ENCODE measurements at places on chromosomes 4 and X. TPM values are rescaled to one million over a fixed set of nuclear protein-coding genes. Genes with fewer than 3 reads are reported as not detected.

DNA sequence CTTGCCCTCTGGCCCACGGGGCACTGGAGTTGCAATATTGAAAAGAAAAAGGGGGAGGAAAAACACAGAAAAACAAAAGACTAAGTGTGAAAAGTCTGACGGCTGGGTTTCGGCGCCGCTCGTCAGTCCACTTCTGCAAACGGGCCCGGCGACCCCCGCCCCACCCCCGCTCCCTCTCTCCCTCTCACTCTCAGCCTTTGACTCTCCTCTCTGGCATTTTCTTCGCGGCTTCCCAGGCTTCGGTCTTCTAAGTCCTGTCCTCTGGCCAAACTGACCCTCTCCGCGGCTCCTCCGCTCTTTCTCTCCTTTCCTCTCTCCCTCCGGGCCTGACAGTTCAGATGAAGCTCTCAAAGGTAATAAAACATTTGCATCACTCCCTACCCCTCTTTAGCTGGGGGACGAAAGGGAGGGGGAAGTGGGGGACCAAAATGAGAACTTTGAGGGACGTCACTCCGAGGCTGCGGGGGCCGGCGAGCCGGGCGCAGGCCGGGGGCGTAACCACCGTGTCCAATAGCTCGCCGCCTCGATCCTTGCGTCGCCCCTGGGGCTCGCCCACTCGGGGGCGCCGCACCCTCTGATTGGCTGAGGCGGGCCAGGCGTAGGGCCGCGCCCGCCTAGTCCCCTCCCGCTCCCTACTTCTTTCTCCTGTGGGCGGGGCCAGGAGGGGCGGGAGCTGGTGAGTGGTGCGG is at the start of gene NKX6-1:
Gene NKX6-1, minus strand, starts transcription at position 358 of the 689 bp plus-strand sequence. CDS start 1,064 bp downstream, outside the sequence.
- DNase-seq = peak; percentile 70

DNA sequence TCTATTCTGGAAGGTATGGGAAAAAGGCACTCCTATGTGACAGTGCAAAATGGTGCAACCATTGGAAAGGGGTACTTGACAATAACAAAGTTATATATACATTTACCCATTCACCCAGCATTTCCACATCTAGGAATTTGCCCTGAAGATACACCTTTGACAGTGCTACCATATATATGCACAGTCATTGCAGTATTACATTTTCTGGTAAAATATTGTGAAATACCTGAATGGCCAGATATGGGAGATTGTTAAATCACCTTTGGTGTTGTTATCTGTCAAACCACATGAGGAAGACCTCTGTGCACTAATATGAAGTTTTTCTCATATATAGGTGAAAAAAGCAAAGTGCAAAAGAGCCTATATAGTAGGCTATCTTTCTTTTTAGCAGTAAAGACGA is 53.5 kb downstream of the SMAD1 start:
- no peak for DNase-seq

GRCh38 chr4:120443116-120443515 is 376.5 kb upstream of the MAD2L1 start:
- DNase-seq = no peak

GRCh38 chrX:1325515-1326116 is 11.0 kb upstream of the IL3RA start:
- DNase-seq = no peak

DNA sequence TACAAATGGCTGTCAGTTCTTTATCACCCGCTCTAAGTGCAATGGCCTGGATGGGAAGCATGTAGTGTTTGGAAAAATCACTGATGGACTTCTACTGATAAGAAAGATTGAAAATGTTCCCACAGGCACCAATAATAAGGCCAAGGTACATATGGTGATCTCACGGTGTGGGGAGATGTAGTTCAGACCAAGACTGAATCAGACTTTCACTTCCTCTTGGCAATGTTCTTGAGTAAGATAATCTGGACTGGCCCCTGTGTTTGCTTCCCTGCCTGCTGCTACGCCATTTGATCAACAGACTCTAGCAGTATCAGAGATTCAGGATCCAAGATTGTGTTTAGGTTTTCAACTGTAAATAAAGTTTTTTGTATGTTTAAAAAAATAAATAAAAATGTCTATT is 682.2 kb upstream of the AMOT start:
- no peak for DNase-seq

The ELMOD2 gene
- 35.2 TPM for total RNA-seq

The GLOD5 gene
- not detected for total RNA-seq

The DDIT4L gene
- 0.14 TPM for total RNA-seq

DNA sequence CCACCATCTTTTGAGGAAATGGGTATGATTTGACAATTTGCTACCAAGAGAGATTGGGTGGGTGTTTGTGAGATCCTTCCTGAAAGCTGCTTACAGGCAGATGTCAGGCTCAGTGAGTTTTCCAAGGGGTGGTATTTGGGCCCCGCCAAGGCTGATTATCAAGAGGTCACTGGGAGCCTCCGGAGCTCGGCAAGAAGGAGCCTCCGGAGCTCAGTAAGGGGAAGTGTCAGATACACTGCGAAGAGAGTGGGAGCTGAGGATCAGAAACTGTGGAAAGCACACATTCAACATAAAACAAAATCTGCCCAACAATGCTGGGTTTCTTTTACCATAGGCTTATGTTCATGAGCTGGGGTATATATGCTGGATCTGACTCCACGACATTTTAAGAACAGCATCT is 714 bp downstream of the RTL3 start:
- no peak for DNase-seq

GRCh38 chr4:80340036-80340435 is 4.5 kb downstream of the CFAP299 start:
- DNase-seq = no peak

DNA sequence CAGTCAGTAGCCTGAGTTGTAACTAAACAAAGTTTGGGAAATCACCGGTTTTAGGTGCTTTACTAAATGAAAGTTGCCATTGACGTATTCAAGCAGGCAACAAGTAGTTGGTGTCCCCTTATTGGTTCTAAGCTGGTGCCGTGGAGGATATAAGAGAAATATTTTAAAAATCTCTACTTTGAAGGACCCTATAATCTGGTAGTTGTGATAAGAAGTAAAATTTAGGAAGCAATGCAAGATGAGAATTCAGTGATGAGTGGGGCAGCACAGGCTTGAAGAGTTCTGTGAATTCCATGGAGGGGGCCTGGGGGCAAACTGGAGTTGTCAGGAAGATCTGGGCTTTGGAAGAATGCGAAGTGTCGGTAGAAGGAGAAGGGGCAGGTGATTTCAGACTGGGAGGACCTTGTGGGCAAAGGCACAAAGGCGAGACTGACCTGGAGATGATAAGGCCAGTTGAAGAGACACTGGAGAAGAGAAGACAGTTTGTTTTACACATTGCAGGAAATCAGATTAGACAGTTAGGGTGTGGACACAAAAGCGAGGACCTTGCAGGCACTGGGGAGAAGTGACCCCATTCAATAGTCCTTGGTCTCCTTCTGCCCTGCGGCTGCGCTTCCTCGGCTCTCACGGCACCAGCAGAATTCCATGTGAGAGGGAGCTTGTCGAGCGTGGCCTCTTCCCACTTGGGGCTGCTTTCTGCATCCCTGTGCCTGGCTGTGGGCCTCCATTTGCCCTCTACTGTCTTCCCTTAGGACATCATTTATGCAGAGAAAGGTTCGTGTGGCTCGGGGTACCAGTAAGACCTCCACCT is 1.3 kb downstream of the RHOH start:
- DNase-seq = no peak

DNA sequence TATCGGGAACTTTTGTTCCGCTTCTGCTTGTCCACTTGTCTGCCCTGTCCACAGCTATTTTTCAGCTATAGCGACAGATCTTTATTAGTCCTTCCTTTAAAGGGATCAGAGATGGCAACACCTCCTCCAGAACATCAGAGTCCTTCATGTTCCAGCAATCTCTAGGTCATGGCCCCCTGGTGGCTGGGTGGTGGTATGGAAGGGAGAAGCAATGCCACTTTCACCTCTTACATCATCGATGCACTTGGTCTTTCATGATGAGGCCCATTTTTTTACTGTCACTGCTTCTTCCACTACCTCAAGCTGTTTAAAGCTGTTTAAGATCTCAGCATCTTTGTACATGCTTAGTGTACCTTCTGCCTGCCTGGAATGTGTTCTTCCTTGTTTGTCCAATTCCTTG is 106.7 kb downstream of the ARHGAP6 start:
- DNase-seq = no peak

The LUZP4 gene
- total RNA-seq = not detected

The MAGEA12 gene
- 0.98 TPM for total RNA-seq

GRCh38 chrX:109719264-109719663 is 13.8 kb downstream of the ACSL4 start:
- no peak for DNase-seq

DNA sequence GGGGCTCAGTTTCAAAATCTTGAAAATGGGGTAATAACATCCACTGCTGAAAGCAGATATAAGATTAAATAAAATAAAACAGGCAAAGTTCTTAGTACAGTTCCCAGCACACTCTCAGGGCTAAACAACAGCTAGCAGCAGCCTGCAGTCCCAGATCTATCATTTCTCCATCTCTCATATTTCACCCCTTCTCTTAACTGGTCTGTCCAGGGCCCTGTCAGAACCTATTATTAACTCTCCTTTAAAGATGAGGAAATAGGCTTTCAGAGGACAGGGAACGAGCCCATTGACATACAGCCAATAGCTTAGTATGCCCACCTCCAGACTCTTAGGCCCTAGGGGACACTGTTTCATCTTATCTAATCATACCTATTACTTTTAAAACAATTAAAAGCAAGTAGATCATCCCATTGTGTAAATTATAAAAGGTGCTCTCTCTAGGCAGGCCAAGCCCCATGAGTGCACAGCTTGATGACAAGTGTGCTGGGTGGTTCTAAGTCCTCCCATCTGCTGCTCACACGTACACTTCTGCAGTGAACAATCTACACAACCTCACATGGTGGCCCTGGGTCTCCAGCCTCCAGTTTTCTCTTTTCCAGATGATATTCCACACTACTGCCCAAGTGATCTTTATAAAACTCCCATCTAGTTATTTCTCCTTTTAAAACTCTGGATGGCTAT is 119.0 kb downstream of the APBB2 start:
- DNase-seq = no peak

DNA sequence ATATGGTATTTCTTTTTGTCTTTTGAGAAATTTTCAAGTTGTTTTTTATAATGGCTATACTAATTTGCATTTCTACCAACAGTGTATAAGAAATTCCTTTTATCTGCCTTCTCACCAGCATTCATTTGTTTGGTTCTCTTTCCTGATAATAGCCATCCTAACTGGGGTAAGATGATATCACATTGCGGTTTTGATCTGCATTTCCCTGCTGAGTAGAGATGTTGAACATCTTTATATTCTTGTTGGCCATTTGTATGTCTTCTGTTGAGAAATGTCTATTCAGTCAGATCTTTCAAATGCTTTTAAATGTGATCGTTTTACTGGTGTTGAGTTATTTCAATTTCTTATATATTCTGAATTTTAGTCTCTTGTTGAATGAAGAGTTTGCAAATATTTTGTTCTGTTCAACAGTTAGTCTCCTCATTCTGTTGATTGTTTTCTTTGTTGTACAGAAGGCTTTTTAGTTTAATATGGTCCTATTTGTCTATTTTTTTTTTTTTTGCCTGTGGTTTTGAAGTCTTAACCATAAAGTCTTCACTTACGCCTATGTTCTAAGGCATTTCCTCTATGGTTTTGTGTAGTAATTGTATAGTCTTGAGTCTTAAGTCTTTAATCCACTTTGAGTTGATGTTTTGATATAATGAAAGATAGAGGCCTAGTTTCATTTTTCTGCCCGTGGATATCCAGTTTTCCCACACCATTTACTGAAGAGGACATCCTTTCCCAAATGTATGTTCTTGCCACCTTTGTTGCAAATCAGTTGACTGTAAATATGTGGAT is 1566.9 kb downstream of the STIM2 start:
- no peak for DNase-seq

The ASMT gene
- not detected for total RNA-seq

- DNase-seq = no peak
Measured at GRCh38 chr4:3215733-3216132, 33.2 kb upstream of the MSANTD1 start.

The RAB39B gene
- 1.5 TPM for total RNA-seq

The QRFPR gene
- not detected for total RNA-seq

The OCRL gene
- total RNA-seq = 36.2 TPM

DNA sequence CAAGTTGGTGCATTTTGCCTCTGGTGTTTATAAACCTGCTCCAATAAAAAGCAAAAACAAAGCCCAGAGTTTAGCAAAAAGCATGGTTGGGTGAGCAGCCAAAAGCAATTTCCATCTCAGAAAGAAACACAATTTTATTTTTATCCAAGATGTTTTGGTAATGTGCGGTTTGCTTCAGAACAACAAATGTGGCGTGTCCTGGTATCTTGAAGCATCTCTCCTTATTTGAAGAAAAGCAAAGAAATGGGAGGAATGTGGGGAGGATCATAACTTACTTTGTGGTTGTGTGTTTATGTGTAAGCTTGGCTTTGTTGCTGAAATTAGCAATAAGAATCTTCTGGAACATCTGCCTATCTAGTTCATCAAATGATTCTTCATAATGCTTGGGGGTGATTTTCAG is 88.3 kb upstream of the DDX3X start:
- no peak for DNase-seq

The ARX gene
- not detected for total RNA-seq

The CENPVL1 gene
- total RNA-seq = 0.25 TPM

GRCh38 chrX:10233173-10233572 is 76.4 kb downstream of the CLCN4 start:
- DNase-seq = no peak

DNA sequence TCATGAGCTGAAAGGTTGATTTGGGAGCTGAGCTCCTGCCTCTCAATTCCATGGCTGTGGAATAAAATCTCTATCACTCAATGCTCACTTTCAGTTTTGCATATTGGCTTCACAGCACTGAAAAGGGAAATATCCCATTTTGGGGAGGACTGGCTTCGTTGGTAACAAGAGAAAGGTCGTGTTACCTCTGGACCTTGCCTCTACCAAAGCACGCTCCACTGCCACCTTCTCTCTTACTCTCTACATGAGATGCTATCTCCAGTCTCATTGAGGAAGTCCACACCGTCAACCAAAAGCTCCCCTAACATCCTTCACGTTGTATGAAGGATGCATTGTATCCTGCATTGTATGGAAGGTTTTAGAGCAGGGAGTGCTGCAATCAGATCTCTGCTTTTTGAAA is 195.0 kb upstream of the LDB2 start:
- no peak for DNase-seq

The PAGE1 gene
- total RNA-seq = not detected

The GAGE2A gene
- total RNA-seq = not detected

The TDO2 gene
- 0.24 TPM for total RNA-seq

- no peak for DNase-seq
Measured at GRCh38 chr4:82746705-82747574, 51.7 kb downstream of the SCD5 start.

DNA sequence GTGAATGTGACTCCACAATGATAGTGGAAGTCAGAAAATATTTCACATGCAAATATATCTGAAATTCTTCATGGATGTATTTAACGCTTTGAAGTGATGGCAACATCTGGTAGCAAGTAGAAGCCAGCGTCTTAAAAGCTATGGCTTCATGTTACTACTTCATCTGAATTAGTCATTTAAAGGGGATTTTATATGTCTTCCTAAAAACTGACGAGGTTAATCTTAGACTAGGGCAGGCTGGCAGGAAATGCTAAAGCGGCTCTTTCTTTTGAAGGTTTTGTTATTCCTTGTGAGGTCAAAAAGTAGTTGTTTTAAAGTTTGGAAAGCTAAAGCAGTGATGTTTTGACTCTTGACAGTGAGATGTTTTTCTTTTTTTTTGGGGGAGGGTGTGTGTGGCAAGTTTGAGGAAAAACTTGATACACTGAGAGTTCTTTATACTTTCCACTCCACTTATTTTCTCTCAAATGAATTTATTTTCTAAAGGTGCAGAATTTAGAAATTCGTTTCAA is 22.6 kb downstream of the PLS3 start:
- DNase-seq = peak; percentile 62

All from astrocyte (in vitro differentiated cells and primary cell).